ENCODE measurements at places on chromosomes 13 and 19.

- no peak for DNase-seq
Measured at GRCh38 chr13:108419768-108420167, 150.2 kb downstream of the TNFSF13B start.

DNA sequence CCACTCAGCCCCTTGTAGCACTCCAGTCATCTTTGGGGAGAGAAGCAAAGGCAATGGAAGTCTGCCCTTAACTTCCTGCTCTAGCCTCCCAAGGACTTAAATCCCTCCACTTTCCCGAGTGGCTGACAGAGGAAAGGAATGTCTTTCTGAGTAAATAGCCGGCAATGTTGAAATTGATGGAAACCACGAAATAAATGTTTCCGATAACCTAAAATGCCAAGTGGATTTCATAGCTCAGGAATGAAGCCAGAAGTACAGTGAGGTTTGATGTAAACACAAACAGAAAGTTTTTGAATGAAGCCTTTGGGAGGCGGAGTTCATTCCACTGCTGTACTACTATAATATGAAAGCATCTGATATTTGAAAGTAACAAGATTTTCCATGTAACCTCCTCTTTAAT is 14.0 kb upstream of the TBC1D4 start:
- DNase-seq, result no peak

- DNase-seq, result no peak
Measured at GRCh38 chr13:94433055-94433961, 46.2 kb downstream of the DCT start.

GRCh38 chr19:10043286-10043927 is 30.1 kb downstream of the RDH8 start:
- DNase-seq, result no peak

GRCh38 chr19:30593356-30593755 is 221.2 kb downstream of the ZNF536 start:
- DNase-seq, result no peak

GRCh38 chr19:17614476-17614875 is 59.0 kb downstream of the COLGALT1 start:
- DNase-seq, result no peak

DNA sequence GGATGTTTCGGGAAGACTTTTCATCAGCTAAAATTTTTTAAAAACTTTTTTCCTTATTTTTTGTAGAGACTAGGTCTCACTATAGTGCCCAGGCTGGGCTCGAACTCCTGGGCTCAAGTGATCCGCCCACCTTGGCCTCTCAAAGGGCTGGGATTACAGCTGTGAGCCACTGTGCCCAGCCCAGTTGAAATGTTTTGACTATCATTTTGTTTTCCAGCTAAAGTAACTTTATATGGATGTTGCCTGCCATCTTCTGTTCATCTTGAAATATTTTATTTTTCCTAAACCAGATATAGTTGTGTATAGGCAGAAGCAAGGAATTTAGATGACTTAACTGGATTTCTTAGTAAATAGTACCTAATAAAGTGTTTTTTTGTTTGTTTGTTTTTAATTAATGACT is 7.0 kb downstream of the CAB39L start:
- no peak for DNase-seq

- DNase-seq, result no peak
Measured at GRCh38 chr19:40139533-40140287, 49.0 kb upstream of the ZNF780A start.

GRCh38 chr13:47036294-47037008 is 139.6 kb upstream of the HTR2A start:
- no peak for DNase-seq

DNA sequence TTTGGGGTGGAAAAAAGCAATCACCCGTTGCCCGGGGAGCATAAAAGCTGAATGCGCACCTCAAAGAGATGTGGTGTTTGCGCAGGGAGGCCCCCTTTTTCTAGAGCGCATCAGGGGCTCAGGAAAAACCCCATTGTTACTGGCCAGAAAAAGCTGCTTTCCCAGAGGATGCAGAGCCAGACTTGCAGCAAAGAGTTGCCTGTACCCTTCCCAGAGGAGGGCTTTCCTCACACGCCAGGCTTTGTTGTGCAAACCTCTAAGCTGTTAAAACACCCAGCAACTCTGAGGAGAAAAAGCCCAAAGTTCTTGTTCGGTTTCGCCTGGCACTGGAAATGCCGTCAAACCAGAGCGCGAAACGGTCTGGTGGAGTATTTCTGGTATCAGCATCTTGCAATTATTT is 29.3 kb downstream of the GSX1 start:
- DNase-seq, result no peak

GRCh38 chr13:22060187-22060586 is 389.3 kb downstream of the FGF9 start:
- no peak for DNase-seq

DNA sequence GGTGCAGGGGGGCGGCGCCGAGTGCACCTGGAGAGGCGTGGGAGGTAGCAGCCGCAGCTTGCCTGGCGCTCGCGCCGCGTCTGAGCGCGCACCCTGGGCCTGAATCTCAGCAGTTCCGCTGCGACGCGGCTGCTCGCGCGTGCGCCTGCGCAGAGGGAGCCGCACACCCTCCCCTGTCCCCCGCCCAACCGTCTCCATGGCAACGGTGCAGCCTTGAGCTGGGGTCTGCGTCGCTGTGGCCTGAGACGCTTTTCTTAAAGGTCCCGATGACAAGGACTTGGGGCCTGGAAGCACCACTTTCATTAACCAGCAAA is at the start of gene PNMA8B:
TSS of gene PNMA8B (minus strand) at position 82 of the 314 bp plus-strand sequence. CDS start 402 bp downstream, outside the sequence.
- DNase-seq, result no peak

GRCh38 chr13:109630271-109630670 is 156.1 kb downstream of the IRS2 start:
- no peak for DNase-seq

DNA sequence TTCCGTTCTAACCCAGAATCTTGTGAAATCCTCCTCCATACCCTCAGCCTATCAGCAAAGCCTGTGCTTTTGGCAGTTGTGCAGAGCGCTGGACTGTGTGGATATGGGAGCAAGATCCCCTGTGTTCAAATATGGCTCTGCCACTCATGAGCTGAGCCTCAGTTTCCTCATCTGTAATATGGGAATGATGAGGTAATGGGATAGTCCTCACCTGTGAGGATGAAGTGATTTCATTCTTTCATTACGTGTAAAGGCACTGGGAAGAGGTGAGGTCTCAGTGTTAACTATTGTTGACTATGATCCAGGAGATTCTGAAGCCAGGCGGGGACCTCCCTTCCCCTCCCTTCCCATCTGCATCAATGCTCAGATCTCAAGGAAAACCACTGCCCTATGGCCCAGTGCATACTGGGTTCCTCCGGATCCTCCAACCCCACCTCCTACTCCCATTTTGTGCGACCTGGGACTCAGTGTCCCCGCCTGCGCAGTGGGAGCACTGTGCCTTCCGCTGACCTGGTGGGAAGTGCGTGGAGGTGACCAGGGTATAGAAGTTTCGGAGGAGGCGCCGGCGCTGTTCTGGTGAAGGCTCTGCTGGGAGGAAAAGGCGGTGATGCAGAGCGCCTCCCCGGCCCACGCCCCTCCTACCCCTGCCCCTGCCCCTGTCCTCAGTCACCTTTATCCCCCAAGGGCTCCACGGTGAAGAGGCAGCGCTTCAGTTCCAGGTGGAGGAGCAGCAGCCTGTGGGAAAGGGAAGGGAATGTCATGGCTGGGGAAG is 5.0 kb downstream of the FUZ start:
- DNase-seq, result no peak

DNA sequence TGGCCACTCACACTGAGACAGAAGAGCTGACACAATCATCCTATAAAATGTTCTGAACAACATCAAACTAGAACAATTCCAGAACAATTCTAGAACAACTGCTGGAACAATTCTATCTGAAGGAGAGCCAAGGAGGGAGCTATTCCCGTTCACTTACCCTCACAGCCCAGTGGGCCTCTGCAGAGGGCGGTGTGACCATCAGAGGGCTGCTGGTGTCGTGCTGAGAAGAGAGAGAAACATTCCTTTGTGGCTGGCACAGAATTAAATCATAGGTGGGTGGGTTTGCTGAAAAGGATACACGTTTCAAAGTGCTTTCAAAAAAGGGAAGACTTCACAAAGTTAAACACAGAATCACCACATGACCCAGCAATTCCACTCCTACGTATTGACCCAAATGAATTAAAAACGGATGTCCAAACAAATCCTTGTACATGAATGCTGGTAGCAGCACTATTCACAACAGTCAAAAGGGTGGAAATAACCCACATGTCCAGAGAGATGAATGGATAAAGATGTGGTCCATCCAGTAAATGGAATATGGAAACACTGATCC is 34.9 kb downstream of the EPS15L1 start:
- no peak for DNase-seq

DNA sequence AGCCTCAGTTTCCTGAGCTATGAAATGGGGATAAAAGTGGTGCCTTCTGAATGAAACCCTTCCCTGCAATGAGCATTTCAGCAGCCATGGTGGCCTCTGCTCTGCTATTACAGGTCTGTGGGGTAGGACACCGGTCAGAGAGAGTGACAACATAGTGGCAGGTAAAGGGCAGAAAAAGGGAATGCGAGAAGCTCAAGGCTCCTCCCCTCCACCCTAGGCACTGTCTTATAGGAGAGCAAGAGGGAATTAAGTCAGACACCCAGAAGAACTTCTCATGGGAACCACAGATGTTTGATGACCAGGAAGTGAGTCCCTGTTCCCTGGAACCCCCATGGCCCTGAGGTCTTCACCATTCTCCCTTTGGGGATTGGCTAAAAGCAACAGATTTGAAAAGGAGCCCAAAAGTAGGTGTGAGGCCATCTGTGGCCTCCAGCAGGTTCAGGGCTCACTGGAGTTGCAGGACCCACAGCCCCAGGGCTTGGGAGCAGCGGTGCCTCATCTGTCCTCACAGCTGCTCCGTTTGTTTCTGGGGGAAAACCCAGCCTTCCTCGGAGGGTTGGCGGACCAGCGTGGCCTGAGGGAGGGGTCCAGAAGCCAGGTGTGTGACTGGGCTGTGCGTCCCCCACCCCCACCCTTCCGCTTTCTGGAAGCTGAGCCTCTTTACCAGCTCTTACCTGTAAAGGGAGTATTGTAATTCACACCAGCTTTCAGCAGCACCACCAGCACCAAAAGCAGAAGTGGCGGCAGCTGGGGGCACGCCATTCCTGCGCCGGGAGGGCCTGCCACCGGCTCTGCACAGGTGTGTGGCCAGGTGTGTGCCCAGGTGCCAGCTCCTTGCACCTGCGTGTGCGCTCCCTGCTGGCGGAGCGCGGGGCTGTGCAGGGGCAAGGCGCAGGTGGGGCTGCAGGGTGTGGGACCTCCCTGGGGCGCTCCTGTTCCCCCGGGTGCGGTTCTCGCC is 19.4 kb downstream of the IQCN start:
- DNase-seq, result no peak

- DNase-seq, result no peak
Measured at GRCh38 chr13:23848646-23849141, 40.5 kb downstream of the MIPEP start.

- no peak for DNase-seq
Measured at GRCh38 chr13:94454906-94455305, 24.6 kb downstream of the DCT start.

GRCh38 chr13:43763143-43763759 is 23.5 kb downstream of the ENOX1 start:
- DNase-seq, result no peak

DNA sequence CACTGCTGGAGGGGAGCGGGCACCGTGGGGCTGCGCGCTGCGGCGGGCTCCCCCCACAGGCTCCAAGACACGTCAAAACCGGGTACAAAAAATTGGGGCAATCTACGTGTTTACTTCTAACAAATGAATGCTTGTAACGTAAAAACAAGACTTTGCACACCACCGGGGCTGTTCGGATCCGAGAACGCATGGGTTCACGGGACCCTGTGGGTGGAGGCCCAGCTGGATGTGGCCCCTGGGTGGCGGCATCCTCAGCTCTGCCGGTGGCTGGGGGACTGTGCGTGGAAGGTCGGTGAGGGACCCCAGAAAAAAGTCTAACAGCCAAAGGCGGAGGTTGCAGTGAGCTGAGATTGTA is 10.3 kb upstream of the SLC7A10 start:
- no peak for DNase-seq

DNA sequence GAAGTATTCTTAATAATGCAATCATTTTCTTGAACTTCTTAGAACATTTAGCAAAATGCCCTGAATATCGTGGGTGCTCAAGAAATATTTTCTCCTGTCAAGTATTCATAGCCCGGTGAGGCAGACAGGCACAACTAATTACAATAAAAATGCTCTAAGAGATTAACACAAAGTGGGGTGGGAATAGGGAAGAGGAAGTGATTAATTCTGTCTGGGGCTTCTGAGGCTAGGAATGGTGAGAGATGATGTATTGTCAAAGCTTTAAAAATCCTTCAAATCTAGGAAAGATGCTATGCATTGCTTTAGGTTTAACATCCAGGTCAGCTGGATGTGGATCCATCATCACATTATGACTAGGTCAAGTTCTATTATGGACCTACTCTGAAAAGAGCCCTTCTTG is 66.9 kb upstream of the POSTN start:
- no peak for DNase-seq

DNA sequence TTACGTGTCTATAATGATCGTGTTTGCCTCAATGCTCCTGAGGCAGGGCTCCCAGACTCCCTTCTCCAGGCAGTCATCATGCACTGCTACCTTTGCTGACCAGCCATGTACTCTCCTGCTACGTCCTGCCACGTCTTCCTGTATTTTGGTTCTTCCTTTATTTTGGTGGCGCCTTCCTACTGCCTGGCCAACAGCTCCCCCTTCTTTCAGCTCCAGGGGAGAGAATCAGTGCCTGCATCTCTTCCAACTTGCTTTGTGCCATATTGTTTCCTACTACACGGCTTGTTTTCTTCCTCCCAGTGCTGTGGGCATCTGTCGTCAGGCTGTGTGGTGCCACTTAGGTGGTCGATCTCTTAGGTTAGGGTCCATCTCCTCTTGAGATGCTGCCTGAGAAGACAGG is 96.2 kb downstream of the FGF9 start:
- no peak for DNase-seq

DNA sequence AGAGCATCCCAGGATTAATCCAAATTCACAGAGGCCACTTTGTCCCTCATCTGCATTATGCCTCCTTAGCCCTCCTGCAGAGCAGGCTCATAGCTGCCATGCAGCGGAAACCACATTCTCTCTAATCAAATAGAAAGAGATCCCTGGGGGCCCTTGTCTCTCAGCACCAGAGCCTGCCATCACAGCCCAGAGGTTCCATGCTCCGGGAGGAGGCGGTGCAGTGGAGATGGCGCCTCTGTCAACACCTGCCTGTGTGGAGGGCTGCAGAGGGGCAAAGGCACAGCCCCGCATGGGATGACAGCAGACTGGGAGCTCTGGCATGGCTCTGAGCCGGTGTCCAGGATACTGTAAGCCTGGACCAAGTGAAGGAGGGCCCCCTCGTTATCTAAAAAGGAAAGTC is 111.3 kb downstream of the SLC7A1 start:
- no peak for DNase-seq

DNA sequence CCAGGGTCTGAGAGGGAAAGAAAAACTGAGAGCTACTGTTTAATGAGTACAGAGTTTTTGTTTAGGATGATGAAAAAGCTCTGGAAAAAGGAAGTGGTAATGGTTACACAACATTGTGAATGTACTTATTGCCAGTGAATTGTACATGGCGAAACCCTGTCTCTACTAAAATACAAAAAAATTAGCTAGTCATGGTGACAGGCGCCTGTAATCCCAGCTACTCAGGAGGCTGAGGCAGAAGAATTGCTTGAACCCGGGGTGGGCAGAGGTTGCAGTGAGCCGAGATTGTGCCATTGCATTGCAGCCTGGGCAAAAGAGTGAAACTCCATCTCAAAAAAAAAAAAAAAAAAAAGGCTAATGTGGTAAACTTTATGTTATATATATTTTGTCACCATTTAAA is 96.3 kb downstream of the VWA8 start:
- DNase-seq, result no peak

Measured in stimulated activated CD8-positive, alpha-beta memory T cell treated with anti-CD3 and anti-CD28 coated beads, Interleukin-7, amount 100 ng/mL, for 1 hour (primary cell).